Fibroblast of upper back skin (primary cell): ENCODE measurements at places on chromosomes 3 and 15.

DNA sequence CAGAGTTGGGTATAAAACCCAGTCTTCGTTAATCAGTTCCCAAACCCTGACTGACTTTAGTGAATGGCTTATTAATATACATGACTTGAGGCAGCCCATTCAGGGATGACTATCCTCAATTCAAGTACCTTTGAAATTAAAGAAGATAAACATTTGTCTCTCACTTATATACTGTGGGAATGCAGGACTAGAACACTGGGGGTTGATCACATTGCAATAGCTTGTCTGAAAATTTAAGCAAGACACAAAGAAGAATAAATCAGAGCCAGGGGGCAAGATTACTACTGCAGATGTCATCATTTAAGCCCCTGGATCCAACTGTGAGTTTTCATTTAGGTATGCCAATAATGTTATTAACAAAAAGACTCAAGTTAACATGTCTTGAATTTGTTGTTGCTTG lies 647.7 kb downstream of the ZPLD1 start:
- DNase-seq: peak; percentile 8

DNA sequence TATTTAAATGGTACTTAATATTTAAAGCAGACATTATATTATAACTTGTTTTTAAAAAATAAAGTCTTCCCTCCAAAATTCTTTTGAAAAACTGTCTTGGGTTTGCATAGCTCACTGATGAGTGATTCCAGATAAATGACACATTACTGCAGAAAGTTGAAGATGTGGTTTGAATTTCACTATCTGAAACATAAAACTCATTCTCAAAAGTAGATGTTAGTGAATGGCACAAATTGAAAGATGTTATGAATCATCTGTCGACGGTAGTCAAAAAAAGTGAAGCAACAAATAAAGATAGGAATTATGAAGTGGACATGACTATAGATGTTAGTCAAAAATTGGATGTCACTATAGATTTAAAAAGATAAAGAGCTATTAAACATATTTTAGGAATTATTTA lies 280.5 kb downstream of the GAP43 start:
- peak; percentile 62 for DNase-seq

GRCh38 chr3:120428924-120429323 lies 21.9 kb downstream of the FSTL1 start:
- DNase-seq: peak; percentile 78

GRCh38 chr15:66574596-66574950 lies 8.8 kb upstream of the LCTL start:
- no peak for DNase-seq

DNA sequence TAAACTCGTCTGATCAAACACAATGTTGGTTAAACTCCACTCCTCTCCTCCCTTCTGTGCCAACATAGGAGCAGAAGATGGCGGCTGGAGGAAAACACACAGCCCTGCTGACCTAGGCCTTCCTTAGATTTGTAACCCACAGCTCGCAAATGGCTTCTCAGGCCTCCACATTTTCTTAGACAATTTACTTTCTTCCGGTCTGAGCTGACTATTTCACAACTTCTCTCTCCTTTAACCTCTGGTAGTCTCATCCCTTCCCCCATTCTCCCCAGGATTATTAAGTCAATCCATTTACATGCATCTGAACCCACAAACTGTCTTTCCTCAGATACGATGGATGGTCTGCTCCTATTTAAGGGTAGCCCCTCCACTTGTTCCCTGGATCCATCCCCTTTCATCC lies 25.7 kb upstream of the ULK4 start:
- no peak for DNase-seq

GRCh38 chr15:64037966-64038365 lies 8.3 kb downstream of the DAPK2 start:
- DNase-seq: no peak

- peak; percentile 41 for DNase-seq
Observed at GRCh38 chr3:20935791-20936190, 749.8 kb upstream of the SGO1 start.

- no peak for DNase-seq
Observed at GRCh38 chr3:40229386-40229785, 80.1 kb upstream of the EIF1B start.

DNA sequence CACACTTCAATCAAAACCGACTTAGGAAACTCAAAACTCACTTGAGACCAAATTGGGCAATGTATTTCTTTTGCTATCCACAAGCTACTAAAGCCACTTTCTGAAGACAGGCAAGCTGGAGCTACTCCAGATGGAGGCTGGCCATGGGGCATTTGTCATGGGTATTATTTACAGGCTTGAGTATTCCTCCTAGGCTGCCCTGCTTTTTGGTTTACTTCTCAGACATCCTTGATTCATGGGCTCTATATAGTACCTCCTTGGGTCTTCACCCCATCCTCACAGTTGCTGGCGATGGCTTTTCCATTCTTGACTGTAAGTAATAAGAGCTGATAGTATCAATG lies 18.6 kb upstream of the SYNM start:
- no peak for DNase-seq

GRCh38 chr15:53247041-53247708 lies 457.0 kb upstream of the ONECUT1 start:
- DNase-seq: no peak

- DNase-seq: peak; percentile 70
Observed at GRCh38 chr3:88113311-88114162, 36.2 kb upstream of the C3orf38 start.

DNA sequence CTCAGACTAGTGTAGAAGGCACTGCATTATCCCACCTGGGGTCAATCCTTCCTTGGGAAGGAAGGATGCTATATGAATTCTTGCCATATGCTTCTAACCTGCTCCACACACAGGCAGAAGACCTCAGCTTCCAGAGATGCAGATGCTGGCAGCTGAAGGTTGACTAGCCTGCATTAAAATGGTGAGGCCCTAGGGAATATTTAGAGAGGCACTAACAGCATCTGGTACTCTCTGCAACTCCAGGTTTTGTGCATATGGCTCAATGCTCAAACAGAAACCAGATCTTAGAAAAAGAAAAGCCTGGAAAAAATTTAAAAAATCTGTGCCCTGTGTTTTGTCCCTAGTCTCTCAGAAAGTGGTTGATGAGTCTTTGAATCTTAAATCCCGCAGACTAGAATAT lies 56.0 kb upstream of the MYRIP start:
- no peak for DNase-seq

DNA sequence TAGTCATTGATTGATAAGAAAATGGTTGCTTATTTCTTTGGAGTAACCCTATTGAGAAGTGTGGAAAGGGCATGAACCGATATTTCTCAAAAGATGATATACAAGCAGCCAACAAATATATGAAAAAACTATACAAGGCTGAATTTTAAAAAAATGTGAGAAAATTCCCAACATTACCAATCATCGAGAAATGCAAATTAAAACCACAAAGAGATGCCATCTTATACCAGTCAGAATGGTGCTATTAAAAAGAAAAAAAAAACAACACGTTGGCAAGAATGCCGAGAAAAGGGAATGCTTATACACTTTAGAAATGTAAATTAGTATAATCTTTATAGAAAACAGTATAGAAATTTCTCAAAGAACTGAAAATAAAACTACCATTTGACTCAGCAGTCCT lies 77.7 kb upstream of the ROBO1 start:
- no peak for DNase-seq

- DNase-seq: no peak
Observed at GRCh38 chr3:77052051-77052501, 12.2 kb downstream of the ROBO2 start.

- DNase-seq: no peak
Observed at GRCh38 chr3:44418549-44418948, 58.9 kb downstream of the ZNF445 start.
